ENCODE measurements at places on chromosomes 3 and 15. TPM values are rescaled to one million over a fixed set of nuclear protein-coding genes. Genes with fewer than 3 reads are reported as not detected.
A peak's percentile ranks its signal among the peaks of the same experiment; 100 is the strongest.

DNA sequence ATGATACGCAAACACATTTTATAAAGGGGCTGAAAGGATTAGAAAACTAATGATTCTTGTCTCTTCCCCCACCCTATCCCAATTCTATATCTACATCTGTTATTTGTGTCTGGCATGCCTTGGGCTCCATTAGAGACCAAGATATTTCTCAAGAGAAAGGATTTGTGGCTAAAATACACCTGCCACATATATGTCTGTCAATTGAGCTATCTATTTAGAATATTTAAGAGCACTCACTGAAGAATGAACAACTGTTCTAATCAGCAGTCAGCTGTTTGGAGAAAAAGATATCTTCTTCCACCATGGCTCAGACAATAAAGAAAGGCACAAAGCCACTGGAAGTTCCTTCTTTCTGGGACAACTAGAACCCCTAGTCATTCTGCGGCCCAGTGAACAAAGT lies 61.7 kb upstream of the LRRN1 start:
- no peak for DNase-seq

DNA sequence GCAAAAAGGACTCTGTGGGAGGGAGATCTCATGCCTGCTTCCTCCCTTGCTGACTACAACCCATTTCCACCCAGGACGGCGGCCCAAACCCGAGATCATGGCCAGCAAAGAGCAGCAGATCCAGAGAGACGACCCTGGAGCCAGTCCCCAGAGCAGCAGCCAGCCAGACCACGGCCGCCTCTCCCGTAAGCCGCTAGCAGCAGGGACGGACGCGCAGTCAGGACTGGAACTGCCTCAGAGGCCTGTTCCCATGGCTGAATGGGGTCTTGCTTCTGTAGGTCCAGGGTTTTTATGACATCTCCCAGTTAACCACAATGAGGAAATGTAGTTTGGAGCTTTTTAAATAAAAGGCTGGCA lies 67.2 kb downstream of the BOC start:
- no peak for DNase-seq

DNA sequence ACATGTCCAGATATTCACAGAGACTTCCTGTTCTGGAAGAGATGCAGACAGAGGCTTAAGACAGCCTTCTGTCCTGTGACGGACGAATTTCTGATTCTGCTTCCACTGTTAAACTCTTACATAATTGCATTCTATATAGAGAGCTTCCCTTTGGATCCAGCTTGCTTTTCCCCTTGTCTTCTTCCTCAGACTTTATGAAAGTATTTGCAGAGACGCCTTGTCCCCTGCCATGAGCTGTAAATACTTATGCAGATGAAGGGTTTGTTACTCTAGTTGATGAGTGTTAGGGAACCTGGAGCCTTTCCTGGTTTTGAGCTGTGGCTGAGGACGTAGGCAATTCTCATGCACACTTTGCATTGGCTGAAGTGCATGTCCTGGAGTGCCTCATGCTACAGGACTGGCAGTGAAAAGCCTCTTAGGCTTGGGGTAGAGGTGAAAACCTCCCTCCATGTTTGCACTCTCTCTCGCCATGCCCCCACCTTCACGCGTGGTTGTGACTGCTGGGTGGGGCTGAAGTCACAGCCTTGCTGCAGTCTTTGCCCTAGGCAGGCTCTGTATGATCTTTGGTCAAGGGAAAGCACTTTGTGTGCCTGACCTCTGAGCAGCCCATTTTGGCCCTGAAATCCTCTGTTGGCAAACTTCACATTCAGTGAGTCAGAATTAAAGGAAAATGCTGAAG lies 286.6 kb downstream of the PTPRG start:
- peak; percentile 71 for DNase-seq

DNA sequence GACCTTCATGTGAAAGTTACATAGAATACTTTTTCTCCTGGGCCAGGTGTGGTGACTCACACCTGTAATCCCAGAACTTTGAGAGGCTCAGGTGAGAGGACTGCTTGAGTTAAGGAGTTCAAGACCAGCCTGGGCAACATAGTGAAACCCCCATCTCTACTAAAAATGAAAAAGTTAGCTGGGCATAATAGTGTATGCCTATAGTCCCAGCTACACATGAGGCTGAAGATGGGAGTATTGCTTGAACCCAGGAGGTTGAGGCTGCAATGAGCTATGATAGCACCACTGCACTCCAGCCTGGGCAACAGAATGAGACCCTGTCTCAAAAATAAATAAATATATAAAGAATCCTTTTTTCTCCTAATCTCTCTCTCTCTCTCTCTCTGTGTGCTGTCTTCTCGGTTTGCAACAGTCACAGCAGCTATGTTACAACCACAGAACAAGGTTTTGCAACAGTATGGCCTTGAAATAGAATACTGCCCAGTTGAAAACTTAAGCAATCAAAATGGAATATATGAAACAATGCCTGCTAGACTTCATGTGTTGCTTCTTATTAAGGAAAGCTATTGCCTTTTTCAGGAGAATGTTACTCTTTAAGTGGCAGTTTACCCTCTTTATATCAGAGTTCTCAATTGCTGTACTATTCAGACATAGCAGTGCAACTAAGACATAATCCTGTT lies 12.3 kb upstream of the DENND4A start:
- DNase-seq: no peak

GRCh38 chr3:116770815-116771450 lies 61.4 kb downstream of the TUSC7 start:
- DNase-seq: no peak

GRCh38 chr15:89767411-89767915 lies 8.7 kb upstream of the MESP2 start:
- no peak for DNase-seq

DNA sequence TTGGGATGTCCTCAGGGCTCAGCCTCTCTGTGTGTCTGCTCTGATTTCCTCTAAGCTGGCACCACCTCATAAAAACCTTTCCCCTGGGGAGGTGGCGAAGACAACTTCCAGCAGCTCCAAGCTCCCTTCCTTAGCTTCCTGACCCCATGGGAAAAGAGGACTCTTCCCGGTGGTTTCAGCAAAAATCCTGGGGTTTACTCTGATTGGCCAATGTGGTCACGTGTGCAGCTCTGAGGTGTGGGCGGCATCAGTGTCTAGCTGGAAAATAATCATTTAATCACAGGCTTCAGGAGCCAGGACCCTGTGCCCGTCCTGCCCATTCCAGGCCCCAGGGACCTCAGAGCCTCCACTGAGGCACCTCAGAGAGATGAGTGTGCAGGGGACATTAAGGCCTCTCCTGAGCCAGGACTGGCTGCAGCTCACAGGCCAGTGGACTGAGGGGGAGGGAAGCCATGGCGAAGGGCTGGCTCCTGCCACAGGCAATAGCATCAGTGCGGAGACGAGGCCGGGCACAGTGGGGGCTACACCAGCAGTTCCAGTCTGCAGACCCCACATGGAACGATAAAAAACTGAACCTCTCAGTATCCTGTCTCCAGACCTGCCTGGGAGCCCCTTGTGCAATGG lies 104.1 kb downstream of the TPRA1 start:
- no peak for DNase-seq

DNA sequence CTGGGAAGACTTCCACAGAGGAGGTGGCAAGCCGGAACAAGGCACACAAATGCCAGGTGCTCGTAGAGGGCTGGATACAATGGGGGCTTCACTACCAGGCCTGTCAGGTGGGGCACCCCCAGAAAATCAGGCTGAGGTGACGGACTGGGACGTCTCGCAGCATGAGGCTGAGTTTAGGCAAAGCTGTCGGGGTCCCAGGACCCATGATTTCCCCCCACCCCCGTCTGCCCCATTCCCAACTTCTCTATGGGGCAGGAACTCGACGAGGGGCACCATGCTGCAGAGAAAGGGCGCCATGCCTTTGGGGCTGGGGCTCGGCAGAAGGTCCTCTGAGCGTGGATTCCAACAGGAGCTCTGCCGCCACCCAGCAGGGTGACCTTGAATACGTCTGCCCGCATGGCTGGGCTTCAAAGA lies 65.7 kb upstream of the HES1 start:
- peak; percentile 68 for DNase-seq

DHFR2 gene
- 4.7 TPM for total RNA-seq

C3orf49 gene
- total RNA-seq: not detected

DNA sequence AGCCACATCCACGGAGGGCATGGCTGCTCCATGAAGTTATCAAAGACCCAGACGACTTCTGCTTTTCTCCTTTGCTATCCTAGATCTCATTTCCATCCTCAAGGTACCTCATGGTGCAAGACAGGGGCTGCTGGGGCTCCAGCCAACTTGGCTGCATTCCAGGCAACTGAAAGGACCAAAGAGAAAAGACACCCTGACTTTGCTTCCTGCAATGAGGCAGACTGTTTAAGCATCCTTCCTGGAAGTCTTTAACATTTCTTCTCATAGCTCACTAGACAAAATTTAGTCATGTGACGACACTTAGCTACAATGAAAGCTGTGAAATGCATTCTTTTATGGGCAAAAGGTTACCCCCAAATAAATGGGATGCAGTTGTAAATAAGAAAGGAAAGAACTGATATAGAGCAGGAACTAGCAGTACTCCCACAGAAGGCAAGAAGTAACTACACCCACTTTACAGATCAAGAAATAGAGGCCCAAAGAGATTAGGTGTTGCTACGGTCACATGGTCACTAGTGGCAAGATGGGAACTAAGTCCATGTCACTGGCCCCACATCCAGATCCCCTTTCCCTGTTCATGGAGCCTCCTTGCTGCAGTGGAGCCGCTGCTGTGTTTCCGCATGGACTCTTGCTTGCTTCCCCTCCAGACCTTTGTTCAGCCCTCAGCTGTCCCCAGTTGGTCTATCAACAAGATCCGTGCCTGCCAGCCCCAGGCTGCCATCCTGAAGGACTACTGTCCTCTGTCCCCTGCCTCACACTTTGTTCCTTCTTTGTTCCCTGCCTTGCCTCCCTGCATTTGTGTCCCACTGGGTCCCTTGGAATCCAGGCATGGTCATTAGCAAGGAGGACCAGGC lies 107.0 kb downstream of the XXYLT1 start:
- DNase-seq: no peak

GRCh38 chr15:30978328-30978727 lies 13.1 kb downstream of the MTMR10 start:
- no peak for DNase-seq

DNA sequence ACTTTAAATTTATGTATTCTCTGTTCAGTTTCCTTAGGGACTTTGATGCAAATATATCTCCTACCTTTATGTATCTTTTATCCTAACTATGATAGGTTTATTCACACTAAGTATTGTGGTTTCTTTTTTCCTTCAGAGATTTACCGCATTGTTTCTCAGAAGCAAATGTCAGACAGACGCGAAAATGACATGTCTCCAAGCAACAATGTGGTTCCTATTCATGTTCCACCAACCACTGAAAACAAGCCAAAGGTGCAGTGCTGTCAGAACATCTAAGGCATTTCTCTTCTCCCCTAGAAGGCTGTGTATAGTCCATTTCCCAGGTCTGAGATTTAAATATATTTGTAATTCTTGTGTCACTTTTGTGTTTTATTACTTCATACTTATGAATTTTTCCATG lies 18.3 kb downstream of the RAB11A start:
- DNase-seq: no peak

- no peak for DNase-seq
Observed at GRCh38 chr3:126847061-126847460, 135.9 kb upstream of the PLXNA1 start.

GRCh38 chr3:14699643-14700042 lies 24.7 kb downstream of the C3orf20 start:
- DNase-seq: no peak

DNA sequence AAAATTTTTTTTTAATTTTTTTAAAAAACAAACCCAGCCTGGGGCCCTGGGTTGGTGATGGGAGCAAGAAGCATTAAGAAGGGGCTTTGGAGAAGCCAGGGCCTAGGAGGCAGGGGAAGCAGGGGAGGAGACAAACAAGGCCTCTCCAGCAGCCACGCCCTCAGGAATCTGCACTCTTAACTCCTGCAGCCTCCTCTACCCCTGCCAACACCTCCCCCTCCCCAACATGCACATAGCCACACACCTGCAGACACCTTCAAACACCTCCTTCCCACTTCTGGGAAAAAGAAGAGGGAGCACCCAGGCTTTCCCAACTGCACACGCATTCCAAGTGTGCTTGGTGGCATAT lies 2.7 kb upstream of the DCAF1 start:
- DNase-seq: no peak

- no peak for DNase-seq
Observed at GRCh38 chr3:127171320-127171719, 21.6 kb upstream of the PRR23E start.

GRCh38 chr15:89172921-89173320 lies 48.5 kb downstream of the RLBP1 start:
- no peak for DNase-seq

DNA sequence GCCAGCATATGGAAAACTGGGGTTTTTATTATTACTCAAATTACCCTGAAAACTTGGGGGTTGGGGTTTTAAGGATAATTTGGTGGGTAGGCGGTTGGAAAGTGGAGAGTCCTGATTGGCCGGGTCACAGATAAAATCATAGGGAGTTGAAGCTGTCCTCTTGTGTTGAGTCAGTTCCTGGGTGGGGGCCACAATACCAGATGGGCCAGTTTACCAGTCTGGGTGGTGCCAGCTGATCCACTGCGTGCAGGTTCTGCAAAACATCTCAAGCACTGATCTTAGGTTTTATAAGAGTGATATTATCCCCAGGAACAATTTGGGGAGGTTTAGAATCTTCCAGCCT lies 4.9 kb upstream of the ZNF662 start:
- no peak for DNase-seq

ASB7 gene
- 8.2 TPM for total RNA-seq

FBXW12 gene
- total RNA-seq: not detected

- no peak for DNase-seq
Observed at GRCh38 chr3:72259755-72260587, 475.0 kb upstream of the PROK2 start.

GRCh38 chr3:197730200-197730599 lies 6.5 kb downstream of the RUBCN start:
- no peak for DNase-seq

TFG gene
- total RNA-seq: 57.5 TPM

DNA sequence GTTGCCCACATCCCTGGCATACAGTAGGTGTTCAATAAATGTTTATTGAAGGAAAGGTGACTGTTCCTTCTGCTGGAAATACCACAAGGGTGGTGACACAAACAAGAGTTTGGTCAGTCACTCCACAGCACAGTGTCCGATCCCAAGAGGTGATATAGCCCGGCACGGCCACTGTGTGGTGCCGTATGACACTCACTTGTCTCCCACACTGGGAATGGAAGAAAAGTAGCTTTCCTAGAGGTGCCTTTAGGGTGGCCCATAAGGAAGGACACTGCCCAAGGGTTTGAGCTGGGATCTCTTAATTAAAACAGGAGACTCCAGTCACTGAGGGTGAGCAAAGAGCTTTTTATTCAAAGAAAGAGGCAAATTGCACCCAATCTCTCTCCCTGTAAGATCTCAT lies 40.5 kb downstream of the TGM4 start:
- DNase-seq: no peak

PPIB gene
- 160 TPM for total RNA-seq

DNA sequence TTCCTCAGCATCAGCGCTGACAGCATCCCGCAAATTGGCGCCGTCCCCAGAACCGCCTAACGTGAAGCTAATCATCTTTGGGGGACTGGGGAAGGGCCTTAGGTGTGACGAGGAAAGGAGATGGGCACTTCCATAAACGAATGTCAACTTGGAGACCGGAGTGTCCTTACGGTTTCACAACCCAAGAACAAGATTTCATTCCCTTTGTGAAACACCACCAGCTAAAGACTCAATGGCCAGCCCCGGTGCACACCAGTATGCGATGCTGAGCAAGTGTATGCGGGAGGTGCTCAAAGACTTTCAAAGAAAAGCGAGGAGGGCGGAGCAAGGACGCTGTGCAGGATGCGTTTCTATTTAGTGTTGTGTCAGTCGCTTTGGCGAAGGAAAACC lies 759 bp upstream of the TTBK2 start:
- DNase-seq: peak; percentile 69
